ENCODE measurements at places on chromosomes 5 and 9. TPM values are rescaled to one million over a fixed set of nuclear protein-coding genes. Genes with fewer than 3 reads are reported as not detected.

The SLC6A7 gene
- total RNA-seq: 0.05 TPM

The COL23A1 gene
- total RNA-seq: not detected

The HAVCR1 gene
- 28.9 TPM for total RNA-seq

The PCDHGB5 gene
- 2.5 TPM for total RNA-seq

The MEIKIN gene
- total RNA-seq: not detected

Measured in A549 treated with Mapracorat at 1 μM for 4 hours (cell line).